SIG-M5 (cell line): ENCODE measurements at places on chromosomes 3 and 15.

DNA sequence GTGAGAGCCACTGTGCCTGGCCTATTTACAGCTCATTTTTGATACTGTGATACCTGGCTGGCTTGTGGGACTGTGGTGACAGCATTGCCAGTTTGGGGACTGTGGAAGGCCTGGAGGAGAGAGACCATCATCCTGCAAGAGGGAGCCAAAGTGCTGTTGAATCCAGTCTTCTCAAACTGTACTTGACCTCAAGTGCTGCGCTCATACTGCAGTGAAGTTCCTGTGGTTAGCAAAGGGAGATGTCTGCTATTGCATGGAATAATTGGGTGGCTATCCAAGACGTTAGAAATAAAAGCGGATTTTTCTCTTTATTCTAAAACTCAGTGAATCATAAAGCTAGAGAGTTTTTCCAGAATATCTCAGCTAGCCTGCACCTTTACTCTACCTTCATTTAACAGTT, 83.4 kb downstream of the CCK start:
- no peak for DNase-seq

DNA sequence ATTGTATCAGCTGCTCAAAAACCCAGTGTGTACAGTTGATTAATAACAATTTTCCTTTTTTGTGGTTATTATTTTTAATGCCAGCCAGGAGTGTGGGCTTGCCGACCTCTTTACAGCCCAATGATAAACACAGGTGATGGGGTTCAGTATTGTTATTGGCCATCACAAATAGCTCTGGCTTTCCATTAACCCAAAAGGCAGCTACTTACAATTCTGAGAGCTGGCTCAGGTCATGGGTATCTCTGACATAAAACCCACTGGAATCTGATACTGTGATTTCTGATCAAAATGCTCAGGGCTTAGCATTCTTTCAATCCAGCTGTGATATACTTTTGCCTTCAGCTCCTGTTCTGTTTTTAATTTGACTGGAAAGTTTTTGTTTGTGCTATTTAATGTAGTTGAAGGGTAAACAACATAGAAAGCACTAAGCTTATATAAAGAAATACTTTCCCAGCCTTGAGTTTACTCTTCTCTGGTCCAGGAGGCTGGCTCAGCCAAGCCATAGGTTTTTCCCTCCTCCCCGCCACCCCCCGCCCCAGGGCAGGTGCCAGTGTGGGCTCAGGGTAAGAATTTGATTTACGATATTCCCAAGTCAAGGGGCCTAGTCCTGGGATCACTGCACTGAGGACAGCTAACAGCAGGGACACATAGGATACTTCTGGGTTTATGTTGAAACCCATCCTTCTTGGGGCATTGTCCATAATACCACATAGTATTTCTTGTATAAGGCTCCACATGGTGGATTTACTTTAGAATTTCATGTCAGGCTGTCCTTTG, 54.0 kb upstream of the MYZAP start:
- no peak for DNase-seq

GRCh38 chr15:50238255-50238654, 27.3 kb downstream of the HDC start:
- DNase-seq = no peak

DNA sequence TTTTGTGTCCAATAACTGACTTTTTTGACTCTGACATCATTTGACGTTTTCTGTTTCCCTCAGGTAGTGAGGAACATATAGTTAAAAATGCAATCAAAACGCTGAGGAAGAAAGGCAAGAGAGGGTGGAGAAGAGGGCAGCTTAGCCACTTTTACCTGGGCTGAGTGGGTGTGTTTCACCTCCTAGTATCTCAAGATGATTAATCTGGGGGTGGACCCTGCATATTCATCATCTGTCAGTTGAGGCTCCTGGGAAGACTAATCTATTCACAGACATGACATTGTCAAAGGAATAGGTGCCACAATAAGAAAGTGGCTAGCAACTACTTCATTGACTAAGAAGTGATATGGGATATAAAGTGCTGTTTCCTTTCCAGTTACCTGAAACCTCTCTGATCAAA, 331.5 kb upstream of the RARB start:
- DNase-seq = no peak

DNA sequence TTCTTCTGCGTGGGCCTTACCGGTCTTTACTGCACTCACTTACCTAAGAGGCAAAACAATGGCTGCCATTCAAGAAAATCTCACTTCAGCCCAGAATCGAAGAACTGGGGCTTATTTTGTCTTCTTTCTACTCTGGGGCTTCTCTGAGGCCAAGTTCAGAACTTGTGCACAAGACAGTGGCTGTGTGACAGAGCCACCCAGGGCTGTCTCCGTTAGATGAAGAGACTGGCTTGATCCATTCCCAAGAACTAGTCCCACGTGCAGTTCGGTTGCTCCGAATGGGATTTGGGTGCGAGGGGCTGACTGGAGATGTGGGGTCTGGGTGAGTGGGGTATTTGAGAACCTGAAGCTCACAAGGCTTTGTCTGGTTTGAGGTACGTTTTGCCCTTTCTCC, 795 bp upstream of the TCF12 start:
- DNase-seq = no peak

DNA sequence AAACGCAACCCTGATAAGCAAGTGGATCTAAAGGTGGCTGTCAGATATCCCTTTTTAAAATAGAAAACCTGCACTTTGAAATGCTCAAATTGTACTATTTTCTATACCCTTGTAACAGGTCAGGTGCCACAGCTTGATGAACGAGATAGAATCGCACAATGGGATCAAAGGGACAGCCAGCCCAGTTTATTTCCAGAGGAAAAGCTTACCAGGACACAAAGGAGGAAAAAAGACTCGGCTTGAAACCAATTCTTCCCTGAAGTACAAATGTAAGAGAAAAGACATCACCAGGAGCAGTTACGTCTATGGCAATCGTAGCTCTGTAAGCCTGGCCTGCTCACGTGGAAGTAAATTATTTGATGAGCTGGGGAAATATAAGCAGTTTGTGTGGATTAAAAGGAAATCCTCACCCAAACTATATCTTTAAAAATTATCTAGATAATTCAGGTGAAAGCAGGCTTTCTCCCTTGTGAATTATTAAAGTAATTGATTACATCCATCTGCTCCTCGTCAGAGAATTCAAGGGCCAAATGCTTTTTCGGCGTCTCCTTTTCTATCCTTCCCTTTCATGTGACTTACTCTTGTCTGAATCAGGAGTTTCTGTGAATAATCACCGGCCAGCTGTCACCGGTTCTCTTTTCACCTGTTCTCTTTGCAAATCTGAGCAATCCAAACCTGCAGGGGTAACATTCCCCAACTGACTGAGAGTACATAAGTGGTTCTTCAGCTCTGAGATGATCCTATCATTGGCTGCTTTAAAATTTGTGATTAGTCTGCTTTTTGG, 339.2 kb upstream of the ONECUT1 start:
- no peak for DNase-seq

- DNase-seq = no peak
Observed at GRCh38 chr3:193499801-193500485, 54.8 kb downstream of the ATP13A4 start.

DNA sequence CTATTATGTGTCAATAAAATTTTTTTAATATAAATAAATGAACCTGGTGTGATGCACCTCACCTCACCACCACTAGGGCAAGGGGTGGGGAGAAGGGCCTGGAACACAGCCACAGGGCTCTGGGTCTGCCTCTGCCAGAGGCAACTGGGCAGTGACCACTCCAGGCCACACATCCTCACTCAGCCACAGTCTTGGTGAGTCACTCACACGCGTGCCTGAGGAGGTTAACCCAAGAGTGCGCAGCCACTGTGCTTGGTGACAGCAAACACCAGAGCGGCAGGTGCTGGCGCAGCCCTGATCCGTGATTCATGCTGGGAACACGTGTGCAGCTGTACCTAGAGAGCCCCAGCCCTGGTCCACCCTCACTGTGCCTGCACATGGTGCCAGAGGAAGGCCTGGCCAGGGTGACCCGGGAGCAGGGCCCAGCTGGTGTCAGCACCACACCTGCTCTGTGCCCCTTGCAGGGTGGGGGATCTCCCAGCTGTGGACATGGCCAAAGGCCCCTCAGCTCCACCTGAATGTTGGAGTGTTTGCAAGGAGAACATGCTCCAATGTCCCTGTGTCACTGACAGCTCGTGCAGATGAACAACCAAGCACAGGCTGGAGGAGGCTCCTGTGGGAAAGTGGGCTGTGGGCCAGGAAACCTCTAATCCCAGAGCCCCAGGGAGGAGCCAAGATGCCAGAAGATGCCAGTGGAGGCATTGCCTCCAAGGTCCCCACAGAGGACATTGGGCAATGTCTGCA, 2.1 kb downstream of the SLC41A3 start:
- no peak for DNase-seq

DNA sequence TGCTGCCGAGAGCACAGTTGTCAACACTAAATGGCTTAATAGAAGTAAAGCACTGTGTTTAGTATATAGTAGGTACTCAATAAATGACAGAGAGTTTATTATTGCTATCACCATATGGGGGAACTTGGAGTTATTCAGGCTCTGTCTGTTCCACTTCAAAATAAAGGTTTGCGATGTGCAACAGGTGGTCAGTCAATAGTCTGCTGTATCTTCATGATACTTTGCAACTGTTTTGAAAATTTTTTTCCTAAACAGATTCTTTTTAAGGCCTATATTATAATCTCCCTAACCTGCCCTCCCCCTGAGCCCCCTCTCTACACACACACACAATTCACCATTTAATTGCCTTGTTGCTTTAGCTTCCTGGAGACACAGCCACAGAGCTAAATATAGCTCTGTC, 164.7 kb upstream of the NR2F2 start:
- no peak for DNase-seq

DNA sequence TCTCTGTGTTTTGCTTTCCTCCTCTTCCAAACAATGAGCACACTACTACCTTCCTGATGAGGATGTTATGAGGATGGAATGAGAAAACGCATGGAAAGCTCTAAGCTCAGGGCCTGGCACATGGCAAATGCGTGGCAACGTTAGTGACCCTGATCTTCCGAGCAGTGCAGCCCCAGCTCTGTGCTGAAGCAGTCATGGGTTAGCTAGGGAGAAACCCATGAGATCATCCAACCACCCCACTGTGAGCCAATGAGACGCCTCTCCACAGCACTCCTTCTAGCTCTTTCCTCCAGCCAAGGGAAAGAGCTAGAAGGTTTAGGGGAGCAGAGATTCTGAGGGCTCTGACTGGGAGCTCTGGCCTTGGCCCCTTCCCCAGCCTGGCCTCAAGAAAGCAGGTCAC, 4.5 kb downstream of the CPN2 start:
- no peak for DNase-seq

DNA sequence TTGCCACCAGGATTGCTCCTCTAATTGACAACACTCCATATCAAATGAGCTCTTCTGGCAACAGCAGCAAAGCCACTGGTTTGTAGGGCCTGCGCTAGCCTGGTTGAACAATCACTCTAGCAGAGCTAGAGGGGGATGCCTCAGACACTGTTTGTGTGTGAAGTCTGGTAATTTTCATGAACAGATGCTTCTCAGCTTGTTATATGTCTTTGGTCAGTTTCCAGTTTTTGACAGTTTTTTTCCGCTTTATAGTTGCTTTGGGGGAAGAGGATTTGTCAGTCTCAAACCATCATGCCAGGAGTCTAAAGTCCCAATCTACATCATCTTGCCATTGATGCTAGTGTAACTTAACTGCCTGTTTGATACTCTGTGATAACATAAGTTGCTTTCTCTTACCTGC, 136.0 kb downstream of the HCN4 start:
- no peak for DNase-seq

- no peak for DNase-seq
Observed at GRCh38 chr15:98875309-98875708, 132.3 kb downstream of the PGPEP1L start.

- DNase-seq = no peak
Observed at GRCh38 chr3:19334120-19334519, 185.8 kb downstream of the KCNH8 start.

DNA sequence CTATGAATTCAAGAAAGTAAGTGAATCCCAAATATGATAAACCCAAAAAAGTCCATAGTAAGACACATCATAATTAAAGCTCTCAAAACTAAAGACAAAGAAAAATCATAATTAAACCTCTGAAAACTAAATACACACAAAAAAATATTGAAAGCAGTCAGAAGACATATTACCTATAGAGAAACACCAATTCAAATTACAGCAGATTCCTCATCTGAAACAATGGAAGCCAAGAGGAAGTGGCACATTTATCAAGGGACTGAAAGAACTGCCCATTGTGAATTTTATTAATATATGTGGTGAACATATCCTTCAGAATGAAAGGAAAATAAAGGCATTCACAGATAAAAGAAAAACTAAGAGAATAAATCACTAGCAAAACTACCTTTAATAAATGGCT, 128.2 kb downstream of the SCAPER start:
- DNase-seq = no peak

DNA sequence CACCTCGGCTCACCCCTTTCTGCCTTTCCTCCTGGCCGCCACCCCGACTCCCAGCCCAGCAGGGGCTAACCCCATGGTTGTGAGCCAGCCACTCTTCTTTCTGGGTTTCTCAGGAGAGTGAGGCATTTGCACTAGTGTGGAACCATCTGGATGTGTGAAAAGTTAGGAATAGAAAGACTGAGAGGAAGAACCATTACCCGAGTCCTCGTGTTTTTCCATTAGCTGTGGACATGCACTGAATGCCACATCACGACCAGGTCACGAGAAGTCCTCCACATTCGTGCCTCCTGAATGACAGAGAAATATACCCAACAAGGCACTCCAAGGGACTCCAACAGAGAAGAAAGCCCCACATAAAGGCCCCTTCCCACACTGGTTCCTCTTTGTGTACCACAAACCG, 18.0 kb upstream of the RAD18 start:
- DNase-seq = no peak

DNA sequence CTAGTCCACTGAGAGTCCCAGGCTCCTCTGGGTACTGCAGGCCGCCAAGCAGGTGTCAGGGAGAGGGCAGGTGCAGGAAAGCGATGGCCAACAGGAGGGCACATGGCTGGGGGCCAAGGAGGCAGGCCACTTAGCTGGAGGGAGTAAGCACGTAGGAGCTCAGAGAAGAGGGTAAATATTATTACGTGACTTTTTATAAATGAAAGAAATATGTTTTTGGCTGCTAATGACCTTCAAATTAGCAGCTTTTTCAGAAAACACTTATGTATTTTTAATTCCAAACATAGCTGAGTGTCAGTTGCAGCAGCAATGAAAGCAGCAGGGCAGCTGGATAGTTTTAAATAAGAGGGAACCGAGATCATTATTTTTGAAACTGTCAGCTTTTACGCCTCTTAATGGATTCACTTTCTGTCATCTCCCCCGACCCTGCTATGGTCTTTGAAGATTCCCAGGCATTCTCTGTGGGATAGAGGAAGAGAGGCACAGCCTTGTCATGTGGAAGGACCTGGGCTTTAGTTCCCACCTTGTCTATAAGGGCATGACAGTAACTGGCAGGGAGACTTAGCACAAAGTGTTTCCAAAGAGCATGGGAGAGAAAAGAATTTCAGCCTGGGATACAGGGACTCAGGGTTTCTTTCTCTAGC, 477.1 kb downstream of the EPHB1 start:
- DNase-seq = no peak
